GM13977 (cell line): ENCODE measurements at places on chromosomes 3 and 15.

- DNase-seq: no peak
These were observed 148 bp downstream of the RBMS3 start for GRCh38 chr3:29281094-29281343.

GRCh38 chr3:138051947-138052802, 42.2 kb downstream of the CLDN18 start:
- DNase-seq: peak; percentile 36

- DNase-seq: no peak
These were observed 482.7 kb upstream of the ADAMTS9 start for GRCh38 chr3:65170390-65171042.

DNA sequence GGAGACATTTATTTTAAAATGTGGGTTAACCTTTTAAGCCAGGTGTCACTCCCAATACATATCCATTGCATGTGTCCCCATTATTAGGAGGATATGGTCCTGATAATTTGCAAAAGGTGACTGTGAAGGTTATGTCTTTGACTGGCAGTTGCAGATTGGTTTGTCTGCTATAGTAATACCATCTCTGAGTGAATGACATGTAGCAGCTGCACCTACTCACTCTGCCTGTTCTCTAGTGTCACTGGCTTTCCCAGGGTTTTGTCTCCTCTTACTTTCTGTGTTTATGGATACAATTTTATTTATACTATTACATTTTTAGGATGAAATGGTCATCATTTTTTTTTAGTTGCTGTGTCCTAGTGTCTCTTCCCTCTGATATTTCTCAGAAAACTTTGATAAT, 393.2 kb downstream of the C3orf38 start:
- no peak for DNase-seq
